ENCODE measurements at places on chromosomes 5 and 9.
A peak's percentile ranks its signal among the peaks of the same experiment; 100 is the strongest.

GRCh38 chr5:154164249-154164581, 26.3 kb upstream of the GALNT10 start:
- DNase-seq = no peak

DNA sequence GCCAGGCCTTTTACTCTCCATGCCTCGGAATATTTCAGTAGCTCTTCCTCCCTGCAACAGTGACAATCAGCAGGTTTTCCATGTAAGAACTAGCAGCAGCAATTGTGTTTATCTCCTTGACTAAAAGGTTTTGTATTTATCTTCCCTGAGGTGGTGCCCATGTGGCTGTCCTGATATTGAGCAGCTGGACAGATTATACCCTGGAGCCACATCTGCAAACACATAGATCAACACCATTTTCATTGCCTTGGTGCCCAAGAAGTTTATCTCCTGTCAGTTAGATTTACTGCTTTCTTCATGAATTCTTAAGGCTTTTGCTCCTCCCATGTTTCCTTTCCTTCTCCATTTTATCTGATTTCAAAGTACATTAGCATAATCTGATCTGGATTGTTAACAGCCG, 378.4 kb downstream of the SPATA31D1 start:
- no peak for DNase-seq

DNA sequence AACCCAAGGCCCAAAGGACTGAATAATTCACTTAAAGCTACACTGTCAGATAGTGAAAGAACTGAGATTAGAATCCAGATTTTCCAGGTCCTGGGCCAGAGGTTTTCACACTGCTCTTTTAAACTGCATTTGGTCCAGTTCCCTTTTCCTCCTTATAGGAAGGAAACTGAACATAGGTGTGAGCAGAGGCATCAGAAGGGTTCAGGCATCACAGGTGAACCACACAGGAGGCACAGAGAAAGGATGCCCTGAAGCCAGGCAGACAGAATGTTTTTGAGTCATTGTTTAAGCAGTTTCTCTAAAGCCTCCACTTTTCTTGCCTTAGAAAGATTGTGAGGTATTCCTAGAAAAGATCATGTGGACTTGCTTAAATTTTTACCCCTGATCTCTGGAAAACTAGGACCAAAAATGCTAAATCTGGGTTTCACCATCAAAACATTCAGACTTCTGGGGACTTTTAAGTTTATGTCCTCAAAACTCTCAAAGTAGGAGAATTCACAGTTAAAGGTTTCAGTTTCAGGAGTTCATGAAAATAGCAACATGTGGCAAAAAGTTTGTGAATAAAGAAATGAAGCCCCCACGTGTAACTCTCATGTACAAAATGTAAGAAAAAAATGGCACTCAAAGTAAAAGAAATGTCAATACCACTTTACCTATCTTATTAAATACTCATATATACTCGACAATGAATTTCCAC, 386.1 kb downstream of the NTRK2 start:
- no peak for DNase-seq

GRCh38 chr5:96004087-96004486, 42.4 kb upstream of the ELL2 start:
- DNase-seq = no peak

GRCh38 chr9:13429301-13430190, 150.1 kb upstream of the MPDZ start:
- DNase-seq = peak; percentile 71

- DNase-seq = no peak
Observed at GRCh38 chr5:157109744-157110143, 900 bp upstream of the HAVCR2 start.

DNA sequence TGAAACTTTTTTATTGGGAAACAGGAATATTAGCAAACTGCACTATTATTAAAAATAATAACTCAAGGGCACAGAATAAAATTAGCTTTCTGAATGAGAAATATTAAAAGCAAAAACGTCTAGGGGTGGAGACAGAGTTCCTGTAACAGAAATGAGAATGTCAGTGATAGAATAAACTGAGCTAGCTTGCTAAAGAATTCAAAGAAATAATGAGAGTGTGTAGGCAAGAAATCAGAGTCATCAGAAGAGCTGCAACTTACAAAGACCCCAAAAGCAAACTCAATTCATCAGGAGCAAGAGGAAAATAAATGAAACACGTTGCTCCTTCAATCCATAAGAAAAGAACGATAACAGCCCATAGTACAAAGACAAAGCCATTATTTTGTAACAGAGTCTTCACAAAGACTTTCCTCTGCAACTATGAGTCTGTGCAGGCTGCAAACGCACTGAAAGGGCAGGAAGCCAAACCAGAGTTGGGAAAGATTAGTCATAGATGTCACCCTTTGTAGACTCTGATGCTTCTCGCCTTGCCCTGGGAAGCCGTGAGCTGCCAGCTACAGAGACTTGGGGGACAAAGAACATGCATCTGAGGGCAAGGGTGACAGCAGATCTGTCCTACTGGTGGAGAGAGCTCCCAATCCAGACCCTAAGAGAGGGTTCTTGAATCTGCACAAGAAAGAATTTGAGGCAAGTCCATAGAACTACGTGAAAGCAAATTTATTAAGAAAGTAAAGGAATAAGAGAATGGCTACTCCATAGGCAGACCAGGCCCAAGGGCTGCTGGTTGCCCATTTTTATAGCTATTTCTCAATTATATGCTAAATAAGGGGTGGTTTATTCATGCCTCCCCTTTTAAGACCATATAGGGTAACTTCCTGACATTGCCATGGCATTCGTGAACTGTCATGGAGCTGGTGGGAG, 40.8 kb downstream of the SHC3 start:
- no peak for DNase-seq

DNA sequence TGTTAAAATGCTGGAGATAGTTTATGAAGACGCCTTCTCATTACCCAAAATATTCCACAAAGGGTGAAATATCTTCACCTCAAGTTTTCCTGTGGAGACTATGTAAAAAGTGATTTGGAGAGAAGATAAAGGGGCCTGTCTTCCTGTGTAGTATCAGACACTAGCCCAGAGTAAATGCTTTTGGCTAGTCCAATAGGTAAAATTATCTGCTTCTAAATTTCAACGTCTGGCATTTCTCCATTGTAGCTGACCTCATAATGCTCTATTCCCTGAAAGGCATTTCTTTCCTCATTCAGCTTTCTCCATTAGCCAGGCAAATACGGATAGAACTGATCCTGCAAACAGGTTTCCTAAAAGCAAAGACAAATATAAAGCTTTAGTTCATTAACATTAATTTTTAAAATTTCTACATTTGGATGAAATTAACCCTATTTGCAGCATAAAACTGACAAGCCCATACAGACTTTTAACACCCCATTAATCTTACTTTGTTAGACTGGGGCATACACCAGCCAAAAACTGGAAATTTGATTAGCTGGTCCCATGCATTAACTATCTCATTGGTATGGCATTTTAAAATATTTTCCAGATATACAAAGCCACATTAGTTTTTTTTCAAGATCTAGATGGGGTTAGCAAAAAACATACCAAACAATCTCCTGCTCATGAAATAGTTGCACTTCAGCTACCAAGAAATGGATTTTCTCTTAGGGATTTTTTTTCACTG, 548.8 kb downstream of the EFNA5 start:
- no peak for DNase-seq

DNA sequence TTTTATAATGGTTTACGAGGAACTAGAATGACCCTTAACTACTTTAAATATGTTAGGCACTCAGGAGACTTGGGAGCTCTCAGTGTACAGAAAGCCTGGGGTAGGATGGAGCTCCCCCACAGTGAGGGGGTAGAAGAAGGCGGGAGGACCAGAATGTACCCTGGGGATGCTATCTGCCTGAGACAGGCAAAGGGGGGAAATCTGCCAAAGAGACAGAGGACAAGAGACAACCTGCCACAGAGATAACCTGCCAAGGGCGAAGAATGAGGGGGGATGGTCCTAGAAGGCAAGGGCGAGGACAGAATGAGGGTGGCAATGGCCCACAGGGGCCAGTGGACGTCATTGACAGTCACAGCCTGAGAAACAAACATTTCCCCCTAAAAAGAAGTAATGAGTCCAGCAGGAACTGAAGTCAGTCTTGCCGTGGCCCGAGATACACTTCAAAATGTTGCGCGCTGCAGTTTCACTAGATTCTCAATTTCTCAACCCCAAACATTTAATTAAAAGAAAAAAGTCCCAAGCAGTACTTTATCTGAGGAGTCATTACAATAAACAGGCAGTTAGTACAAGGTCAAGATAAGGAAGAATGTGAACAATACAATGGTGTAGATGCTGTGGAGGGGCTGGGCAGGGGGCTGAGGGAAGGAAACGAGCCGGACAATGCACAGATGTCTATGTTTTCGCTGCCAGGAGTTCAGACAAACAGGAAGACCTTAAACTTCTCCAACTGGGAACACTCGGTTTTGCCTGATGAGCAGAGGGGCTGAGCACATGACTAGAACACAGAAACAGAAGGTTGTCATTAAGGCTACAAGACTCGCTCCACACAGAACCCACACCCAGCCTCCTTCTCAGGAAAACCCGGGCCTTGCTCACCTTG, 125.0 kb downstream of the LHFPL2 start:
- no peak for DNase-seq

- DNase-seq = peak; percentile 80
Observed at GRCh38 chr5:160339406-160340130, 27.2 kb upstream of the CCNJL start.

- DNase-seq = no peak
Observed at GRCh38 chr9:8627976-8628679, 828.5 kb upstream of the DMAC1 start.

DNA sequence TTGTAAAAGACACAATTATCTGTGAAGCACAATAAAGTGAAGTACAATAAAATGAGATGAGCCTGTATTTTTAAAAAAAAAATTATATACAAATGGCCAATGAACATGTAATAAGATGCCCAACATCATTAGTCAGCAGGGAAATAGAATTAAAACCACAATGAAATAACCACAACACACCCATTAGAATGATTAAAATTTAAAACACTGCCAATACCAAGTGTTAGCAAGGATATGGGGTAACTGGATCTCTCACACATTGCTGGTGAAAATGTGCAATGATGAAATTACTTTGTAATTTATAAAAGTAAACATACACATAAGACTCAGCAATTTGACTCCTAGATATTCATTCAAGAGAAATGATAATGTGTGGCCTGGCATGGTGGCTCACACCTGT, 62.8 kb downstream of the SHOC1 start:
- DNase-seq = no peak

DNA sequence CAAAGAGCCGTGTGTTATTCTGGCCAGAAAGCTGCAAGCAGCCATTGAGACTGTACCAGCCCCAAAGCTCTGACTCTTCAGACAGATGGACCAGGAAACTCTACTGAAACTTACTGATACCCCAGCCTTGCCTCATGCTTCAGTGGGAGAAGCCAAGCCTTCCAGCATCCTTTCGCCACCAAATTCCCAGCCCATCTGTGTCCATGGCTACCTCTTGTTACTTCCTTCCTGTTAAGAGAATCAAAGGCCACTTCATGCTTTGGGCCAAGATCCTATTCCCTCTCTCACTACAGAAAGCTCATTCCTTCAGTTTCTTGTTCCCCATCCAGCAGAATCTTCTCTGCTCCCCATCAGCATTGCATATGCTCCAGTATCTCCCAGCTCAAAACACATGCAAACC, 46.9 kb upstream of the FREM1 start:
- no peak for DNase-seq

GRCh38 chr5:151212406-151212798, 11.5 kb downstream of the CCDC69 start:
- no peak for DNase-seq

Measured in NCI-H1694 (cell line).